ENCODE measurements at places on chromosomes 1 and 21. TPM values are rescaled to one million over a fixed set of nuclear protein-coding genes. Genes with fewer than 3 reads are reported as not detected.
A peak's percentile ranks its signal among the peaks of the same experiment; 100 is the strongest.

DNA sequence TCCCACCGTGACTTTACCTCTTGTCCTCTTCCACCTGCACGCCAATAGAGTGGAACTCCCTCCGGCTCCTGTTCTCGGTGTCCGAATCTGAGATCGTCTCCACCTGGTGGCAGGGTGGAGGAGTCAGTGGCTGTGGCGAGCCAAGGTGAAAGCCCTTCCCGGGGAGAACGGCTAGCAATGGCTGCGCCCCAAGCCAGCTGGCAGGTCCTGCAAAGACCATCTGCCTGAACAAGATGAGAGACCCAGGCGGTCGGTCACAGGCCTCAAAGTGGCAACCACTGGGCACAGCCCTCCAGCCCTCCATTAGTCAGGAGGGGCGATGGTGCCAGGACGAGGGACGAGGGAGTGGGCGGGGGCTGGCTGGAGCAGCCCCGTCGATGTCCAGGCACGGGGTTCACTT lies 25.4 kb upstream of the SMIM12 start:
- no peak for DNase-seq

- no peak for DNase-seq
Measured at GRCh38 chr21:26120828-26121227, 49.7 kb downstream of the APP start.

- DNase-seq: peak; percentile 79
Measured at GRCh38 chr1:32636914-32637645, 13.3 kb downstream of the ZBTB8OS start.

GRCh38 chr1:30419831-30420230 lies 303.6 kb downstream of the MATN1 start:
- no peak for DNase-seq

GRCh38 chr1:18511874-18512150 lies 31.1 kb downstream of the KLHDC7A start:
- no peak for DNase-seq

HAO2 gene
- total RNA-seq: not detected

NBPF9 gene
- total RNA-seq: 23.9 TPM

SLC6A9 gene
- 22.0 TPM for total RNA-seq

TCEA3 gene
- total RNA-seq: 35.8 TPM

Data from upper lobe of left lung (tissue), 6 donors.